HFF-Myc (cell line): ENCODE measurements at places on chromosomes 7 and 10.

DNA sequence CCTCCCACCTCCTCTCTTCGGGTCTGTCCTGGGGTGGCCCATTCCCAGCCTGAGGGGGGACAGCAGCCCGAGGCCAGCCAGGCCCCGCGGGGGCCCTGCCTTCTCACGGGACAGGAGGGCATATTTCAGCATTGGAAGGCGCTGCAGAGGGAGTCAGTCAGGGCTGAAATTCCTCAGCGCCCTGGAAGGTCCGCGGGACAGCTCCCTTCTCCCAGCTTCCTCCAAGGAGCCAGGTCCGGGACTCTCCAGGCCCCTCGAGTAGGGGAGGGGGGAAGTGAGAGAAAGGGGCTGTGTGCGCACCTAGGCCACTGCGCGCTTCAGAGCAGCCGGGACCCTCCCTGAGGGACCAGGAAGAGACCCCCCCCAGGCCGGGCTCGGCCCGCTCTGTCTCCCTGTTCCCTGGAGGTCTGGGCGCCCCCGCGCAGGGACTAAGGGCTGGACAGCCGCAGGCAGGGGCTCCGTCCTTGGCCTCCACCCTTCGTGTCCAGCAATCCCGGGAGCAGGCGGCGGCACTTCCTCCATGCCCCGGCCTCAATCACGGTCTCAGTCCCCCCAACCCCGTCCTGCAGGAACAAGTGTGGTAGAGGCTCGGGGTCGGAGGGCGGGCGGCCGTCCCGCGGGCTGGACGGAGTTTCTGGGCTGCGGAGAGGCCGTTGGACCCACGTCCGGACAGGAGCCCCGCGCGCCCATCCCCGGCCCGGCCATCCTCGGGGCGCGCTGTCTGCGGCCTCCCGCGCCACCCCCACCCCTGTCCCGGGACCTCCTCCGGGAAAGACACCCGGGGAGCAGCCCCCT lies 6.0 kb upstream of the ELFN1 start:
- no peak for DNase-seq

GRCh38 chr7:22879280-22879679 lies 56.6 kb upstream of the TOMM7 start:
- DNase-seq = no peak

- DNase-seq = no peak
Observed at GRCh38 chr10:61901829-61902444, 438 bp downstream of the ARID5B start.

DNA sequence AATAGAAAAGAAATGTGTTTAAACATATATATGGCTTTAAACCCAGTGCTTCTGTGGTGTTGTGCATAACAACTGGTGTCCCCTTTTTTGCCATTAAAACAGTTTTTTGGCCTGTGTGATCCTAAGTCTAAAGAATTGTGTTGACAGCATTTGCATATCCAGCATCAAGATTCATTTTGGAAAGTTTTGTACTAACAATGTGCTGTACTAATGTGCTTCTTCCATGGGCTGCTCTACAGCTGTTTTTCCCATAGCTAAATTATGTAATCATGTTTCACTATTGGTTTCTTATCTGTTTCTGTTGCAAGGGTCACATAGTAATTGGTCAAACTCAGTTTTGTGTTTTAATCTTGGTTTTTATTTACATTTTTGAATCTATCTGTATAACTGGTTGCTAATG lies 5.5 kb downstream of the CNNM2 start:
- no peak for DNase-seq

GRCh38 chr7:64849250-64849923 lies 53.7 kb upstream of the ZNF273 start:
- DNase-seq = no peak

- DNase-seq = no peak
Observed at GRCh38 chr7:137801003-137801402, 45.8 kb downstream of the DGKI start.

DNA sequence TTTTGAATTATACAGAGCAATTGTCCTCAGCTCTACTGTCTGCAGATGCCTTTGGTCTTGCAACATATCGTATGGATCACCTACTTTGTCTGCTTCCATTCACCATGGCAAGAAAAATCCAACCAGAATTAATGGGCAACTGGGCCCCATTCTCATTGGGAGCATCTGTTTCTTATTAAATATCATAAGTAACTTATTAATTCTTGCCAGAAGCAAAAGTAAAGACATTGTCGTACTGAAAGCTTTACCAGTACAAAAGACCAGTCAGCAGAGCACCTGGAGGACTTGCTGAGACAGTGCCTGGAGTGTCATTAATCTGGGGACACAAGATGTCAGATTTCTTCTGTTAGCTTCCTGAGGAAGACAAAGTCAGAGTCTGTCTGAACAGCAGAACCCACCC lies 404.5 kb downstream of the INHBA start:
- DNase-seq = peak; percentile 31

DNA sequence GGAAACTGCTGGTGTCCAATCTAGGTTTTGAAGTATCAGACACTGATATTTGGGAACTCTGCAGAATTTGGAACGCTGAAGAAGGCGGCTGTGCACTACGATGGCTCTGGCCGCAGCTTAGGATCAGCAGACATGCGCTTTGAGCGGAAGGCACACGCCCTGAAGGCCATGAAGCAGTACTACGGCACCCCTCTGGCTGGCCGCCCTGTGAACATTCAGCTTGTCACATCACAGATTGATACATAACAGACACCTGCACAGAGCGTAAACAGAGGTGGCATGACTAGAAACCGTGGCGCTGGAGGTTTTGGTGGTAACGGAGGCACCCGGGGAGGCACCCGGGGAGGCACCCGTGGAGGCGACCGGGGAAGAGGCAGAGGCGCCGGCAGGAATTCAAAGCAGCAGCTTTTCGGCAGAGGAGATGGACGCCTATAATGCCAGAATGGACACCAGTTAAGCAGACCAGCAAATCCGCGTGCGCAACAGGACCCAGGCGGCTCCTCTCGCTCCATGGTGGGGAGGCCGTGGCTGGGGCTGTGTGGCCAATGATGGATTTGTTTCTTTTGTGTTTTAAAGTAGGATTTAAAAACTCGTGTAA lies 22.2 kb upstream of the CCL24 start:
- no peak for DNase-seq

GRCh38 chr7:83060218-83060617 lies 102.5 kb downstream of the PCLO start:
- DNase-seq = no peak

GRCh38 chr10:44284198-44285084 lies 100.5 kb downstream of the CXCL12 start:
- no peak for DNase-seq

DNA sequence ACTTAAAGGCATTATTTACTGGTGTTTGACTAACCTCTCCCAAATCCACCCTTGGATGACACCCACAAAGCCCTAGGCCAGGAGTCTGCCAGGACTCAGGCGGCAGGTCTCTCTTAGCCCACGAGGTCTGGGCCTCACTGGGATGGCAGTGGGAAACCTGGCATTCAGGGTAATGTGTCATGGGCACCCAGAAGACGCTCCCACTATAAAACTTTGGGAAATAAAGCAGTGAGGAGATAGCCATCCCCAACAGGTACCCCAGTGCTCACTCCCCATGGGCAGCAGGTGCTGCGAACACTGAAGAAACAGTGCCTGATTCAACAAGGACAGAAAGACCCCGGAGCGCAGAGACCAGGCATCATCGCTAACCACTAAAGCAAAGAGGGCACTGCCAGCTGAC lies 14.4 kb upstream of the PTPRN2 start:
- no peak for DNase-seq

- no peak for DNase-seq
Observed at GRCh38 chr7:148191391-148192065, 399.0 kb upstream of the C7orf33 start.

GRCh38 chr10:59550061-59550460 lies 159.6 kb downstream of the SLC16A9 start:
- no peak for DNase-seq

DNA sequence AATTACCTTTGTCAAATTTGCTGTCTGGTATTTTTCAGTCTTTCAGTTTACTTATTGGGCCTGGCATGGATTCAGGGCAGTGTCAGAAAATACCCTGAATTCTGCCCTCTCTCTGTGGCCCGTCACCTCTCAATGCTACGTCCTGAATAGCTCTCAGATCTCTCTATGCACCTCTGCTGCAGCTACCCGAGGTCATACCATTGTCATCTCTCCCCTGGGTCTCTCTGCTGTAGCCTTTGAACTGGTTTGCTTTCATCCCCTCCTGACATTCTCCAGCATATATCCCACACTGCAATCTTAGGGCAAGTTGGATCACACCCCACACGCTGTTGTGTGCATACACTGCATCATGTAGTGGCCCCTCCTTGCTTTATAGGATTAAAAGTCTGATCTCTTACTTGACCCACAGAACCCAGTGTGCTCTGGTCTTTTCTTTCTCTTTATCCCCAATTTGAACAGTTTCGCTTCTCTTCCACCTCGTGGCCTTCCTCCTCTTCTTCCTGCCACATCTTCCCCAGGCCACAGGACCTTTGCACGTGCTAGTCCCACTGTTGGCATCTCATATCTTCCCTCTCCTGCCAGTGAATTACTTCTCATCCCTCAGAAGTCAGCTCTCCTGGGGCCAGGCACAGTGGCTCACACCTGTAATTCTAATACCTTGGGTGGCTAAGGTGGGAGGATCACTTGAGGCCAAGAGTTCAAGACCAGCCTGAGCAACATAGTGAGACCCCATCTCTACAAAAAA lies 372.9 kb downstream of the GALNT17 start:
- no peak for DNase-seq

GRCh38 chr10:99297033-99297432 lies 32.1 kb upstream of the CNNM1 start:
- no peak for DNase-seq
